ENCODE measurements at places on chromosomes 3 and 15.
A peak's percentile ranks its signal among the peaks of the same experiment; 100 is the strongest.

- no peak for DNase-seq
These were observed 213.8 kb upstream of the FEZF2 start for GRCh38 chr3:62587169-62587568.

DNA sequence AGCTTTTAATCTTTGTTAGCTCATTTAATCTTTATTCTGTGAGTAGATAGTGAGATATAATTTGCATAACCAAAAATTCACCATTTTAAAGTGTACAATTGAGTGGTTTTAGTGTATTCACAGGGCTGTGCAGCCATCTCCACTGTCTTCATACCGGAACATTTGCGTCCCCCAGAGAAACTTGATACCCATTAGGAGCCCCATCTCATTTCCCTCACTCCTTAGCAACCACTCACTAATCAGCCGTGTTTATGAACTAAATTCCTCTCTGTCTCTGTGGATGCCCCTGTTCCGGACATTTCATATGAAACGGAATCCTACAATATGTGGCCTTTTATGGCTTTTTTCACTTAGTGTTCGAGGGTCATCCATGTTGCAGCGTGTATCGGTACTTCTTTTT lies 38.2 kb downstream of the PAK2 start:
- no peak for DNase-seq

DNA sequence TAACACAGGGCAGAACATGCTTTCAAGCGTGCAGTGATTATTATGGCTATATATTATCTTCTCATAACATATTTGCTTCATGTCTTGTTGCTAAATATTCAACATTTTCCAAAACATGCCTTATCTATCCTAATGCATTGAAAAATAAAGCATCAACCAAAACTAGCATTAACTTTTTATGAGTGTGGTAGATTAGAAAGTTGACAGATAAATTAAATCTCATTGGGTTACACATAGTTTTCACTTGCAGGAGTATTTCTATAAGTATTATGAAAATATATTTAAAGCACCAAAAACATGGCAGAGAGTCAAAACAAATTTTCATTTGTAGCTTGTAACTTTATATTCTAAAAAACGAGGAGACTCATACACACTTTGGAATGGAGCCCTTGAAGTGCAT lies 141.5 kb downstream of the CADM2 start:
- no peak for DNase-seq

DNA sequence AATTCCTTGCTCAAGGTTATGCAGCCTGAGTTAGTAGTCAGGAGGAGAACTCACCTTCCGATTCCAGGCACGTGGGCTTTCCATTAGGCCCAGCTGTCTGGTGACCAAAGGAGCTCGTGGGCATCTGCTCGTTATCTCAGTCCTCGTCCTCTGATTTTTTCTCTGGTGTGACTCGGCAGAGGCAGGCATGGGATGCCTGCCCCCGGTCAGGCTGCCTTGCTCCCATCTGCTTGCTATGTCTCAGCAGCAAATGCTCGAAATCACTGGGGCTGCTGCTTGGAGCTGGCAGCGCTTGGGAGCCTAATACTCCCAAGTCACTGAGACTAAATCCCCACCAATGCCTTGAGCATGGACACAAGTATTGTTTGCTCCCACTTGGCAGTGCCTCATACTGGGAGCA lies 84.5 kb upstream of the NMNAT3 start:
- no peak for DNase-seq

DNA sequence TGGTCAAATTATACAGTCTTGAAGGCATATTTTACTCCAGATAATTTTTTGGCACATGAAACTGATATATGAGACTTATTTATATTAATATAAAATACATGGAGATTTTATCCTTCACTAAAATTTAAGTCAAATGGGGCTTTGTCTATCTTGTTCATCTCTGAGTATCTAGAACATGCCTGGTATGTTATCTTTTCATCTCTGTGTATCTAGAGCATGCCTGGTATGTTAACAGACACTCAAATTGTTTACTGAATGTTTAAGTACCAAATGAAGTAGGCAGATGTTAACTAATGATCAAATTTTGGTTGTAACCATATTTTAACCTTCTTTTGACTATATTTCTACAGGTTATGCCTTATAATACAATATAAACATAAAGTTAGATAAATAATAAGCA lies 7.7 kb downstream of the GTF2A2 start:
- no peak for DNase-seq

DNA sequence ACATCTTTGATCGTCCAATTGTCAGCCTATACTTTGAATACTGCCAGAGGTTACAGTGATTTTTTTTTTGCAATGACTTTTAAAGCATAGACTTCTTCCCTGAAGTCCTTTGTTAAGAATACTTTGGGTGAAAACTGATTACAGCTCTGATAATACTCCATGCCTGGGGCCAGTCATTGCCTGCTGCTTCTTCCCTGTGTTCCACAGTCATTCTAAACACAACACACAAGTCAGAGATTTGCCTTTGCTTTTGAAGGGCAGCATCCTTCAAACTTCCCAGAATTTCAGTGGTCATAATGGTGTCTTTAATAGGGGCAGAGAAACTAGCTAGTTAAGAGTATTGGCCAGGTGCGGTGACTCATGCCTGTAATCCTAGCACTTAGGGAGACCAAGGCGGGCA lies 153.7 kb upstream of the PLAAT1 start:
- no peak for DNase-seq

- no peak for DNase-seq
These were observed 23.5 kb downstream of the CHP1 start for GRCh38 chr15:41254560-41254959.

- no peak for DNase-seq
These were observed 17.7 kb upstream of the AADAC start for GRCh38 chr3:151796105-151796680.

DNA sequence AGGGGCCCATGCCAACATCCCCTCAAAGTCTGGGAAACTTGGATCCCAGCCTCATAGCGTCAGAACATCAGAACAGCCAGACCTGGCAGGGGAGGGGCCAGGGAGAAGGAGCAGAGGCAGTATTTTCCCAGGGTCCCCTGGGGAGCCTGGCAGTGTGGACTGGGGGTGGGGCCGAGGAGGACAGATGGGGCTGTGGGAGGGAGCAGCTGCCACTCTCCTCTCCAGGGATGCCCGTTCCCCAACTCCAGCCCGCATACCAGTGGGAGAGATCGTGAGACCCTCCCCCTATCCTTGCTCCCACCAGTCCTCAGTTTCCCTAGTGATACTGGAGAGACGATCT lies 6.5 kb upstream of the DNAJB8 start:
- DNase-seq = no peak

- DNase-seq = no peak
These were observed 641.8 kb upstream of the ZNF385D start for GRCh38 chr3:22392859-22393258.

DNA sequence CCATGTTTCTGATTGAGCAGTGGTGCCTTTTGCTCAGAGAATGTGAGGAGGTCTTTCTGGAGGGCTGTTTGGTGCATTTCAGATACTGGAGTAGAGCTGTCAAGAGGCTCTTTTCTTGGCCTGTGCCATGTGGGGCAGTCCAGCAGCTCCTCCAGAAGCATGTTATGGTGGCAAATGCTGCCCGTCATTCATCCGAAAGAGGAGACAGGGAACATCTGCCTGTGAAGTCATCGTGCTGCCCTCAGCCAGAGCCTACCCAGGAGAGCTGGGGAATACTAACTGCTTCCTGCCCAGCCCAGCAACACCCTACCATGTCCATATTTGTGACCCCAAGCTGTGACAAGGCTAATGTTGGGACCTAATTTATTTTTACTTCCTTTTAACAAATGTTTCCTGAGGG lies 82.2 kb upstream of the SLC6A6 start:
- DNase-seq = no peak

- no peak for DNase-seq
These were observed 55.0 kb downstream of the FLNB start for GRCh38 chr3:58063022-58063815.

DNA sequence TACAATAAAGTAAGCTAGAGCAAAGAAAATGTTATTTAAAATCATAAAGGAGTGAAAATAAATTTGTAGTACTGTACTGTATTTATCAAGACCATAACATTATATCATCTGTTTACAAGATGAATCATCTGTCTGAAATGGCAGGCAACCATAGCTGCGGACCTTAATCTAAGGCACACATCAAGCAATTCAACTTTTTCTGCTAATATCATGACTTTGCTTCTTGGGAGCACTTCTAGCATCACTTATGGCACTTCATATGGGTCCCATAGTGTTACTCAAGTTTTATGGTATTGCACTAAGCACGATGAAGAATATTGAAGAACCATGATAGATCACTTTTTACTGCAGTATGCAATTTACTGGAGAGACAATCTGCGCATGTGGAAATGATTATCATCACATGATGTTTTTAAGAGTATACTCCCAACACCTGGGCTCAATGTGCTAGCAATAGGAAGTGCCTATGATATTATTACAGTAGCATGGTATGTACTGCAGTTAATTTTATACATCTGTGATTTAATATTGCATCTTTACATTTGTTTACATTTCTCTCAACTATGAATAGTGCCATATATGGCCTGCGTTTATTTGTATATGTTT lies 137.7 kb upstream of the NECTIN3 start:
- DNase-seq = no peak

- DNase-seq = no peak
These were observed 628 bp downstream of the PRRT3 start for GRCh38 chr3:9951598-9951961.

DNA sequence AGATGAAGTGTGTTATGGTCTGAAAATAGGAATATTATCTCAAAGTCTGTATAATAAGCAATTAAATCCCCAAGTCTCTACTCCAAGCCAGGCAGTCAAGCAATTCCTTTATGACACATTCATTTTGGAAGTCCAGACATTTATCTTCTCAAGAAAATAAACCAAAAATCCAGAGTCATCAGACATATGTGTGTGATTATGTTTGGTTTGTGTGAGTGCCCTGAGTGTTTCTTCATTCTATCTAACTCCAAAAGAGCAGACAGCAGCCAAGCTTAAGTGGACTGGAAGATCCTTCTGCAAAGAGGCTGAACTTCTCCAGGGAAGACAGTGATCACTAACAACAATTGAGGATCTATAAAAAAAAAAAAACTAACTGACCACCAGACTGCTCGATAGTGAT lies 239.8 kb downstream of the STAG1 start:
- DNase-seq = no peak

DNA sequence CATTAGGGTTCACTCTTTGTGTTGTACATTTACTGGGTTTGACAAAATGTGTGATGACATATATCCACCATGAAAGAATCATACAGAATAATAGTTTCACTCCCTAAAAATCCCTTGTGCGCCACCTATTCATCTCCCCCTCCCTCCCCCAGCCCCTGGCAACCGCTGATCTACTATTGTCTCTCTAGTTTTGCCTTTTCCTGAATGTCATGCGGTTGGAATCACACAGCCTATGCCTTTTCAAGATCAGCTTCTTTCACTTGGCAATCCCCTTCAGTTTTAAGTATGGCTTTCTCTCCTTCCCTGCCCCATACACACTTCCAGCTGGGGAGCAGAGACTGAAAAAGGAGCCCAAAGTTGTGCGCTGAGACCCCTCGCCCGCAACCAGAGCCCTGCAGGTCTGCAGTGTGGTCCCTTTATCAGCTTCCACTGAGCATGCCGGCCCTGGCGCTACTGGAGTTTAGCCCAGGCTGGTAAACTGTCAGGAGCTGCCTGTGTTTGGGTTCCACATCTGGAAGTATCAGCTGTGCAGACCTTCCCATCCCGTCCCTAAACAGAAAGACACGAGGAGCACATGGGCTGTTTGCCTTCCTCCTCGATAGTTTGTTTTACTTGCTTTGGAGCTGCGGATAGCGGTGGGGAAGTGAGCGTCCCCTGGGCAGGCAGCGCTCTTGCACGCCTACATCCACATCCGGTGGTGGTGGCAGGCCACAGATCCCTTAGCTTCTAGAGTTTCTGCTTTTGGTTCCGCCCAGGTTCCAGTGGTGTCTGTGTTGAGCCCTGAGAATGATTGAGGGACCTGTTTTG lies 12.3 kb downstream of the BOC start:
- no peak for DNase-seq

DNA sequence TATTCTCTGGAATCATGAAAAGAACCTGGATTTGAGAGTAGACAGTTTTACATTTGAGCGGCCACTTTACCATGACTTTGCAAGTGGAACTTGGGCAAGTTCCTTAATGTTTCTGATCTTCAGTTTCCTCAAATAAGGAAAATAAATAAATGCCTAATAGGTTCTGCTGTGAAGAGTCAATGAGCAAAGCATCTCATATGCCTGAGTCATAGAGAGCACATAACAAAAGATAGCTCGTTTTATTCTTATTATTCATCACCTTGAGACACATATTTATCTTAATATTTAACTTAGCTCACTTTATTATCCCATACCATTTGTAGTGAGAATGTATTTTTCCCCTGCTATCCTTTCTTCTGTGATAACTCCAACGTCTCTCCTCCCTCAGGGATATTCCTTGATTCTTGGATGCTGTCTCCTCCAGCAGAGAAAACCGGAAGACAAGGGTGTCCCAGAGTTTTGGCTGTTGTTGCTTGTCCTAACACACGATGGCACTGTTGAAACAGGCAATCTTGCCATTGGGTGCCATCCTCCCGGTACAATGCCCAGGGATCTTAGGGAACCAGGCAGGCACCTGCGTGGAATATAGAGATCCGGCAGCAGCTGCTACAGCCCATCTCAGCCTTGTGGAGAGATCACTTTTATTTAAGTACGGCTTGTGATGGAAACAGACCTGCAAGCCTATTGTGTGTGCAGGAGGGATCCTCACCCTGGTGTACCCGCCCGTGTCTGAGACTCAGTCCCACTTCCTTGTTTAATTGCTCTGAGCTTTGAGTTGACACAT lies 33.3 kb upstream of the VPS33B start:
- DNase-seq = peak; percentile 83

DNA sequence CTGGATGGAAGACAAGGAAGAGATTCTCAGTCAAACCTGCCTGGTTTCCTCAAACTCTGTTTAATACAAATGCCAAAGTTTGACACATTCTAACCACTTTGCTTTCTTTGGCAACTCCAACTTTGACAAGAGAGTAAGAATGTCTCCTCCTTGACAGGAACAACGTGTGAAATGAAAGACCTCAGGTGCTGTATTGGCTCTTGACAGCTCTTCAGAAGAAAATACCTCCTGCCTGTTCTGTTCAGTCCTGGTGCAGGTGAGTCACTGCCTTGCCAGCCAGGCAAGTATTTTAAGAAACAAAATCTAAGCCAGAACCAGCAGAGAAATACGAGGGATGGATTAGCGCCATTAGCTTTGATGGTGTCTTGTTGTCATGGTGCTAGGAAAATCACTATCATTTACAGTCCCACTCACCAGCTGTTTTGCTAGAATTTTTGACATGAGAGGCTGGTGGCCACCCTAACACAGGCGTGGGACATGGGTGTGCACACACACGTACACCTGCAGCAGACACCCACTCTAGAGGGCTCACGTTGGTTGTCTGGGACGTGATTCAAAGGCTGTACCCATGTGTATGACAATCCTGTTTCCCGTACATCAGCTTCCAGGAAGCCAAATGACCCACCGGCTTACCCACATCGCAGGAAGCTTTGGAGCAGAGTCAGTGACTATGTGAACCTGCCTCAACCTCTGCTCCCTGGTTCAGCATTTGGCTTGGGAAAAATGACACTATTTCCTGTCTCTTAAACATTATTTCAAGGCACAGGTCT lies 60.4 kb downstream of the CCNL1 start:
- DNase-seq = no peak
